ENCODE measurements at places on chromosomes 2 and 18.

DNA sequence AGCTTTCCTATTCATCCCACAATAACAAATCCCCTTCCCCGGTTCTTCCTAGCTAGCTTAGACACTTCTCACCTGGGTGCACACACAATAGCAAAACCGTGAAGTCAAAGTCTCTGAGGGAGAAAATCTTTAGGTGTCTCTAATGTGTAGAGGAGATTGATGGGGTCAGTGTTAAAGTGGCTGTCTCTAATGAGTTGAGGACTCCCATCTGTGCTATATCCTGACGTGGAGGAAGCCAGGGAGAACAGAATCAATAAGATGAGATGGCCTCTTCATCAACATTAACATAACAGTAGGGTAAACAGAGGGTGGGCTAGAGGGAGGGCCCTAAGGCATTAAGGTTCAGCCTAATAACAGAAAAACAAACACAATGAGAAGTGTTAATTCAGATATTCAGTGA lies 120.4 kb downstream of the SLC5A7 start:
- no peak for DNase-seq

- DNase-seq, result no peak
Observed at GRCh38 chr2:145197944-145198343, 678.0 kb upstream of the ZEB2 start.

GRCh38 chr2:118784860-118785259 lies 62.6 kb downstream of the EN1 start:
- no peak for DNase-seq

- DNase-seq, result no peak
Observed at GRCh38 chr2:125092276-125093009, 1067.4 kb downstream of the CNTNAP5 start.

DNA sequence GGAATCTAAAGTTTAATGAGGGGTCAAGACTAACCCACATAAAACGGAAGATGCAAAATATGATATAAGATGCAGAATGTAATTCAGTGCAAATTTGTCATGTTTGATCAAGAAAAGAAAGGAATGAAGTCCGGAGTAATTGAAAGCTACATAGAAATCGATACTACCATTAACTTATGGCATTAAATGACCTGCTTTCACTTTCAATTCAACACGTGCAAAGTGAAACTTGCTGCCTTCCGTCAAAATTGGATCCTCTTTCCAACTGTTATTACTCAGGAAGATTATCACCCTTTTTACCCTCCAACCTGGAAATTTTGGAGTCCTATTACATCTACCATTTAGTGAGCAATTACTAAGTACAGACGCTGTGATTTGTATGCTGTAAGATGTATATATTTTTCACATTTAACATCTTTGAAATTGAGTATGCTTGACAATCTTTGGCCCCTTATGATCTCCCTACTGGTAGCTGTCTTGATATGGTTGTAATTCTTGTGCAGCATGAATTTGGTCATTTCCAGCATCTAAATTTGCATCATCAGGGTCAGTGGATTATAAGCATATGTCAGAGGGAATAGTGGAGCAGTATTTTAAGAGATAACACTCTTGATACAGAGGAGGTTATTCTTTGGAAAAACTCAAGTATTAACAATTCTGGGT lies 18.6 kb downstream of the UNC80 start:
- DNase-seq, result no peak

DNA sequence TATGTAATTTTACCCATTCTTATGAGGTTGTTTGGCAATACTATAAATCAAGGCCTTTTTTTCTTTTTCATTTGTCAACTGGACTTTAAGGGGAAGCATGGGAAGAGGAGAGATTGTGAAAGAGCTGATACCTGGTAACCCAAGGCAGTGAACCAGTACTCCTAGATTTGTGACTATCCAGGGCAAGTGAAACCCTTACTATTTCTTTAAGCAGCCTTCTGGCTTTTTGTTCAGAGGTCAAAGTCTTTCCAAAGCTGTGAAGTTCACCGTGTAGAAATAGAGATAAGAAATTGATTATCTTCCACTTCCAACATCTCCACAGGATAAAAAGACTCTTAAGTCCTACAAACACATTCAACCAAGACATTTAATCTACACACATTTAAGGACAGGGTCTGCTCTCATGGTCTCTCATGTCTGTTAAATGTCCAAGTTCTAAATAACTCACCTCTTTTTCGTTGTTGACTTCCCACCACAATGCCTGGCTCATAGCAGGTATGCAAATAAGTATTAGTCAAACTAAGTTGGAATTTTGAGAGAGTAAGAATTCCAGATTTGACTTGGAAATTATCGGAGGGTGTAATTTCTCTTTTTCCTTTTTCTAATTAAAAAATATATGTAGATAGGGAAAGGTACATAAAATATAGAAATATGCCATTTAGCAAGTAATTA lies 485.8 kb downstream of the STK39 start:
- DNase-seq, result no peak

DNA sequence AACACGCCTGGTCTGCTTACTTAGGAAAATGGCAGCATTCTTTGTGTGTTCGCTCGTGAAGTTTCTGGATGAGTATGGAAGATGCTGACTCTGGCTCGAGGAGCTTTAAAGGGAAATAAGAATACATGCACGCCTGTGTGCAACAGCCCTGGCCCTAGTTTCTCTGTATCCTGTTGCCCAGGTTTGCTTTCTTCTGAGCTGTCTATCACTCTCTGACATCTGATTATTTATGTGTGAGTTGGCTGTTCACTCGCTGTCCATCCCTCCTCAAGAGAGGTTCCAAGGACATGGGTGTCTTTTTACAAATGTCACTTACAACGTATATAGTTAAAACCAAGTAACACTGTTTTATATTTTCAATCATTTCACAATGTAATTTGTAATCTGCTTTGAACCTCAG lies 16.0 kb downstream of the SLC9A2 start:
- no peak for DNase-seq

- no peak for DNase-seq
Observed at GRCh38 chr18:25077944-25078723, 273.8 kb downstream of the ZNF521 start.

- DNase-seq, result no peak
Observed at GRCh38 chr2:224570328-224570993, 14.7 kb downstream of the CUL3 start.

GRCh38 chr2:176099159-176099727 lies 352 bp upstream of the HOXD12 start:
- no peak for DNase-seq

DNA sequence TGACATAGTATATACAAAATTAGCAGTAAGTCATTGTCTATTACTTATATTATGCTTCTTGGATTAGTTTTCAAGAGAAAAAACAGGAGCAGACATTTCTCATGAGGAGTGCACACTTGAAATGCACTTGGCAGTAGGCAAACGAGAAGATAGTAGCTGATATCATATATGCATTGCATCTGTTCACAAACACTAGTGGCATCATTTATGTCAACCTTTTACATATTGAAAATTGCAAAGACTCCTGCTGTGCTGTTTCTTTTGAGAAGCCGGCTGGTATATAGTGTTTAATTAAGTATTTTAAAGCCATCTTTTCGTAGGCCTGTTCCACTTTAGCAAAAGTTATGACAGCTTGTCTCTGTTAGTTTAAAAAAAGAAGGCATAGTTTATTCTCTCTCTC lies 58.4 kb upstream of the SLC8A1 start:
- DNase-seq, result no peak

DNA sequence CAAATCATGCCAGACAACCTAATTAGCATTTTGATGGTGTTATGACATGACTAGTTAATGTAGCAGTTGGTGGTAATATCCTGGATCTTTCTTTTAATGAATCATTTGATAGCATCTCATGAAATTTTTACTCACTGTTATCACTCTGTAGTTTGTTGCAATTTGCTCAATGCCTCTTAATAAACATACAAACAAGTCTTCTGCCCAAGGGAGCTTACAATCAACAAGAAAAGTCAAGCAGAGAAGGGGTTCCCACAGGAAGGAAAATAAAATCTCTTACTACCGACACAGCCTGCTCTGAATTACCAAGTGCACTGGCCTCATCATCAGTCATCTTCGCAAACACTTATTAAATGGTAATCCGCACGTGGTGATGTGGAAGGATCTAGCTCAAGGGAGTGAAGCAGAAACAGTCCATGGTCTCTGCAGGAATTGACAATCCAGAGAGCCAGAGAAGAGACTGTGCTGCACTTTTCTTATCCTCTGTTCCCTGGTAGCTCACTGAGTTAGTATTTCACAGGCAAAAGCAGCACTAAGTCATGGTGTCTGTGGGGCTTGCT lies 263.5 kb downstream of the EPHA4 start:
- no peak for DNase-seq

DNA sequence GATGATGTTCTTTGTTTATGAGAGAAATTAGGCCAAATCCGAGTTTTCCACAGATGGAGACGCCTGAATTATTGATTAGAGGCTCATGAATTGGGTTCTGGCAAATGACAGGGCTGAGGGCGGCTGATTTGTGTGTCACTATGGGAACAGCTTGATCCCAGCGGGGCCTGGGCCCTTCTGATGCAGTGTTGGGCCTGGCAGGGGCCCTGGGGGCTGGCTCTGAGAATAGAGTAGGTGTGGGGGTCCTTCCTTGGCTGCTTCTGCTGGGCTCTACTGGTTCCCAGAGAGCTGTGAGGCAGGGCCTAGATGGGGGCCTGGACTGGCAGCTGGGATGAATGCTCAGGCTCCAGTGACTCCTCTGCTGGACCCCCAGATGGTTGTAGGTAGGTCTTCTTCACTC lies 164.8 kb downstream of the CELF4 start:
- peak; percentile 46 for DNase-seq

- no peak for DNase-seq
Observed at GRCh38 chr2:196131384-196131937, 39.9 kb downstream of the STK17B start.

- no peak for DNase-seq
Observed at GRCh38 chr2:168564641-168565040, 108.6 kb downstream of the CERS6 start.

DNA sequence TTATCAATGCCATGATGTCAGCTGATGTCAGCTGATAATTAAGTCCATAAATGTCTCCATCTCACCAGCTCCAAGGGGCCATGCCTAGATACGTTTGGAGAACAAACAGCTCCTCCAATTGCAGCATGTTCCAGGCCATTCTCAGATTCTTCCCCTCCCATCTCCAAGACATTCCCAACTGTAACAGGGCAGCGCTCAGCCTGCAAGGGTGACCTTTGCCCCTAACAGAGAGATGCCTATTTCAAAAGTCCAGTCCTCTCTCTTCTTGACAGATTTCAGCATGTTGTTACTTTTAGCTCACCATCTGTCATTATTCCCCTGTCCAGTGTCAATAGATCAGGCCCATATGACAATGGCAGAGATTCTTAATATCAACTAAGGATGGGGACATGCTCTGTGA lies 9.9 kb downstream of the PSD4 start:
- no peak for DNase-seq
